ENCODE measurements at places on chromosomes 4 and X.

- DNase-seq: no peak
These were observed 52.7 kb downstream of the TMEM131L start for GRCh38 chr4:153518637-153519389.

DNA sequence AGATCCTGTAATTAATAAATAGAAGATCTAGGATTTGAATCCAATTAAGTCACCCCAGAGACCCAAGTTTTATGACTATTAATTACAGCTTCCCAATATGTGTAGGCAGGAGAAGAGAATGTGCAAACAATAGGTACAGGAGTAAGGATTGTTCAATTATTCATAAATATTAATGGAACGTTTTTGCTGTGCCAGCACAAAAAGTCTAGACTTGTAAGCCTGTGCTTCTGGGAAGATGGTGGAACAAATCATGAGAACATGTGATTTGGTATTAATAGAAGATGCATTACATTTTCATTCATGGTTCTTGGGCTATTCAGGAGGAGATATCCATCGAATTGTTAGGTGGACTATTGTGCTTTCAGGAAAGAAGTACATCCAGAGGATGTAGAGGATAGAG is 1240.9 kb downstream of the STIM2 start:
- DNase-seq: no peak

GRCh38 chrX:20680998-20681397 is 414.3 kb upstream of the RPS6KA3 start:
- DNase-seq: no peak

- DNase-seq: no peak
These were observed 3.2 kb upstream of the GRSF1 start for GRCh38 chr4:70842761-70843435.

- DNase-seq: no peak
These were observed 146.2 kb downstream of the PCDH7 start for GRCh38 chr4:30866346-30866745.
